ENCODE measurements at places on chromosomes 1 and 21.

DNA sequence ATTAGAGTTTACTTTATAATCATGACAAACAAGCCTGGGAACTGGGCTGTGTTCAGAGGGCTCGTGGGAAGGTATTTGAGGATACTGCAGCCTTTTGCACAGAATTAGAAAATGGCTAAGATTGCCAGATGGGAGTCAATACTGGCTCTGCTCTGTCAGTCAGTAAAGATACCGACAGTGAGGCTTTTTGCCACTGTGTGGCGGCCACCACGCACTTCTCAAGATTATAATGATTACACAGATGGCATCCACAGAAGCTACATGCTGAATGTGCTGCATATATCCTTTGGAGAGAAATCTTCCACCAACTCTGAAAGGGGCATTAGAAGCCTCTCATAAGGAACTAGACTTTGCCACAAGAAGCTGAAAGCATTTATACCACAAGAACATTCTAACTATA, 213.4 kb upstream of the PTBP2 start:
- DNase-seq = no peak

DNA sequence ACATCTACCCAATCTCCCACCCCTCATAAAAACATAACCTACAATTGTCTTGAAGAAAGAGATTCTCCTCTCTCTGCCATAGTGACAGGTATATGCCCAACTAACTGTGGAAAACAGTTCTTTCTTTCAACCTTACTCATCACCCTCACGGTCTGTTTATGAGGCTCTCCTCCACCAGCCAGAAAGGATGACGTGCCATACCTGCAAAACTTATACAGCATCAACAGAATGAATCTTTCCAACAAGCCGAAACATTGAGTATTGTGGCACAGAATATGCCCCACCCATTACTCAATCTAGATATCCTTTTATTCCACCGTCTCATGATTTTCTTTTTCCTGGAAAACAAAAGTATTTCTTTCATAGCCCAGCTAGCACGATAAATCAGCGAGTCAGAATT, 55.7 kb downstream of the RBM11 start:
- no peak for DNase-seq

- no peak for DNase-seq
These were observed 270.2 kb downstream of the PTPRC start for GRCh38 chr1:198908995-198909394.

DNA sequence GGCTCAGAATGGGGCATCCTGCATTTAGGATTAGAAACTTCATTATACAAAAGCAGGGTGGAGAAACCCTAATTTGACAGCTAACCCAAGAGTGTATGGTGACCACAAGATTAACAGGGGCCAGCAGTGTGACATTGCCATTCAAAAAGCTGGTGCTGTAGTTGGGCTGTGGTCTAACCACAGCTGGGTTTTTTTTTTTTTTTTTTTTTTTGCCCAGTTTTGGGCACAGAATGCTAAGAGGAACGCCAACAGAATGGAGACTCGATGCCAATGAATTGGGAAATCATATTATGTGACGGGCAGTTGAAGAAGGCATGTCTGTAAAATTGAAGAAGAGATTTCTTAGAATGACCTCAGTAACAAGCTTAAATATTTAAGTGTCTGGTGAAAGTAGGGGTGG, 58.4 kb downstream of the NFIA start:
- DNase-seq = no peak

Data from stimulated activated CD8-positive, alpha-beta memory T cell treated with anti-CD3 and anti-CD28 coated beads, Interleukin-7, amount 100 ng/mL, for 48 hours (primary cell).